ENCODE measurements at places on chromosomes 16 and 17. TPM values are rescaled to one million over a fixed set of nuclear protein-coding genes. Genes with fewer than 3 reads are reported as not detected.

SRP68 gene
- total RNA-seq: 53.0 TPM

TSNAXIP1 gene
- total RNA-seq: 2.8 TPM

BAIAP3 gene
- total RNA-seq: 2.5 TPM

CLEC3A gene
- not detected for total RNA-seq

CACNG1 gene
- total RNA-seq: not detected

SEC14L5 gene
- 29.0 TPM for total RNA-seq

OSGIN1 gene
- 27.7 TPM for total RNA-seq

OMG gene
- not detected for total RNA-seq

MAP2K3 gene
- 21.8 TPM for total RNA-seq

C16orf96 gene
- total RNA-seq: 0.20 TPM

DNA sequence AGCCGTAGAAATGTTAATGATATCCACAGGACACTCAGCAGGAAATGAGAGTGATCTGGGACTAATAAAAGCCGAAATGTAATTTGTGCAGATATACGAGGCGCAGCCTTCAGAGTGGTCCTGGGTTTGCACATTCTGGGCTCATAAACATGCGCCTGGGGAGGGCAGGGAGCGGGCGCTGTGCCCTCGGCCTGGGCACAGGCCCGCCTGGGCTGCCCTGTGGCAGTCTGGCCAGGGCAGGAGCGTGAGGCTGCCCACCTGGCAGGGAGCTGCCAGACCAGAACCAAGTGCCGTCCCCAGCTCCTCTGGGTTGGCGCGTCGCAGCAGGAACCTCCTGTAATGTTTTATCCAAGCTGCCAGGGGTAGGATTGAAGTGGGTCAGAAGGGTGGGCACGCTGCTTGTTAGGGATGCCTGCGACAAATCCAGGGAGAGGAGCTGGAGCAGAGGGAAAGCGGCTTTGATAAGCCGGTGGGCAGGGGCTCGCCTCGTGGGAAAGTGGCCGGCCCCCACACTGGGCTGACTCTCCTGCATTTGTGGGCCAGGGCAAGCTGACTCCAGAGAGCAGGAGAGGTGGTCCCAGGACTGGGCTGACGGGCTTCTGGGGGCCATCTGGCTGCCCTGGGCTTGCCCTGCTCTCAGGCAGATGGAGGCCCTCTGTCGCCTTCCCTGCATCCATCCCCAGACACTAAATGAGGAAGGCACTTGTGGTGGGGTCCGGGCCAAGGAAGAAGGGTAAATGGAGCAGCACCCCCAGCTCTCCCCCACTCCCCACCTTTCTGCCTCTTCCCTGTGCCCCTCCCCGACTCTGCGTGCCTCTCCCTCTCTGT, 45.9 kb downstream of the SREBF1 start:
- DNase-seq: no peak

DNA sequence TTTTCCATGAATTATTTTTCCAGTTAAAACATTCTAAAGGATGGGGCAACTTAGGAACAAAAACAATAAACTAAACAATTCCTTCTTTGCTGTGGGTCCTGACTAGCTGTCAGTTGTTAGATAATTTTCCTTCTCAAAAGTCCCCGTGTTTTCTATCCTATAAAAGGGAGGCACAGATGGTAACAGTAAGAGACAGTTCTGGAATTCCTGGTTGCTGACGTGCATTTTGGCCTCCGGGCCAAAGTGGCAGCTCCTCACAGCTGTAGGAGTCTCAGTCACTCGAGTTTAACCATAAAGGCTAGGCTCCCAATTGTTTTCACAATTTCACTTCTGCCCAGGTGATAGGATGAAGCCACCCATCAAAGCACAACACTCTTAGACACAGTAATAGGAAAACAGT, 77.0 kb upstream of the ZNF423 start:
- DNase-seq: no peak

DNA sequence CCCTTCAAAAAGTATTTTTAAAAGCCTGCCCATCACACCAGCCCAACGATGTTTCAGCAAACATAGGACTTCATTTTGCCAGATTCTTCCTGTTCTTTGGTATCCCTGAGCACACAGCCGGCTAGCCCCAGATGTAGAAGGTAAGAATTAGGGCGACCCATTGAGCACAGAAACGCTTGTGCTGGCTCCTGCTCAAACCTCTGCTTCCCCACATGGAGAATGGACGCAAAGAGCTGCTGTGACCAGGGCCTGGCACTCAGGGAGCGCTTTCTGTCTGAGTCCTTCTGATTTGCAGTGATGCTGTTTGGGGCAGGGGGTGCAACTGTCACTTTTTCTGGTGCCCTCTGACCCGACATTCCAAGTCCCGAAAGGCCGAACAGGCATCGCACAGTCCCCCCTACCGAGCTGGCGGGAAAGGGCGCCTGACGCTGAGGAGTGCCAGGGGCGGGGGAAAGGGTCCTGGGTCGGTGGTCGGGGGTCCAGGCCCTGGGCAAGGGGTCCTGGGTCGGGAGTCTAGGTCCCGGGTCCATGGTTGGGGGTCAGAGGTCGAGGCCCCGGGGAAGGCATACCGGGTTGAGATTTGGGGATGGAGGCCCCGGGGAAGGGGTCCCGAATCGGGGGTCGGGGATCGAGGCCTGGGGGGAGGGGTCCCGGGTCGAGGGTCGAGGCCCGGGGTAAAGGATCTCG, 930 bp downstream of the CHMP1A start:
- no peak for DNase-seq

- DNase-seq: no peak
Observed at GRCh38 chr17:72412650-72413076, 291.8 kb downstream of the SOX9 start.

GRCh38 chr17:13253733-13254410, 236.0 kb upstream of the ELAC2 start:
- no peak for DNase-seq

DNA sequence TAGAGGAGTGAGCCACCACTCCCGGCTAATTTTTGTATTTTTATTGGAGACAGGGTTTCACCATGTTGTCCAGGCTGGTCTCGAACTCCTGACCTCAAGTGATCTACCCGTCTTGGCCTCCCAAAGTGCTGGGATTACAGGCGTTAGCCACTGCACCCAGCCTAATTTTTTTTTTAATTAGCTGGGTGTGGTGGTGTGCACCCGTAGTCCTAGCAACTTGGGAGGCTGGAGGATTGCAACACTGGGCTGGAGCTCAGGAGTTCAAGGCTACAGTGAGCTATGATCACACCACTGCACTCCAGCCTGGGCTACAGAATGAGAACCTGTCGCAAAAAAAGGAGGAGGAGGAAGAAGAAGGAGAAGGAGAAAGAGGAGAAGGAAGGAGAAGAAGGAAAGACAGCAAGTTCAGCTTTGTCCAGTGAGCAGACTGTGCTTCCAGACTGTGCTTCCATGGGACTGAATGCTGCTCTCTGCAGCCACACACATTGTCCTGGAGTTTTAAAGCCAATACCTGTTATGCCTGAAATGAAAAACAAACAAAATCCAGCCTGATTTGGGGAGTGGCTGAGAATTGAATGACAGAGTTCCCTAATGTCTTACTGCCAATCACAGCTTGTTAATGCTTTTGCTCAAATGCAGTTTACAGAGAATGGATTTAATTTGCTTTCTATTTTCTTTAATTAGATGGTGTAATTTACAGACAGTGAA, 2.8 kb upstream of the TNFRSF13B start:
- no peak for DNase-seq

GRCh38 chr17:65511316-65511715, 50.1 kb downstream of the AXIN2 start:
- DNase-seq: no peak

GRCh38 chr16:1788095-1788707, 5.3 kb downstream of the IGFALS start:
- no peak for DNase-seq

- no peak for DNase-seq
Observed at GRCh38 chr17:48125829-48126531, 18.4 kb downstream of the SNX11 start.

DNA sequence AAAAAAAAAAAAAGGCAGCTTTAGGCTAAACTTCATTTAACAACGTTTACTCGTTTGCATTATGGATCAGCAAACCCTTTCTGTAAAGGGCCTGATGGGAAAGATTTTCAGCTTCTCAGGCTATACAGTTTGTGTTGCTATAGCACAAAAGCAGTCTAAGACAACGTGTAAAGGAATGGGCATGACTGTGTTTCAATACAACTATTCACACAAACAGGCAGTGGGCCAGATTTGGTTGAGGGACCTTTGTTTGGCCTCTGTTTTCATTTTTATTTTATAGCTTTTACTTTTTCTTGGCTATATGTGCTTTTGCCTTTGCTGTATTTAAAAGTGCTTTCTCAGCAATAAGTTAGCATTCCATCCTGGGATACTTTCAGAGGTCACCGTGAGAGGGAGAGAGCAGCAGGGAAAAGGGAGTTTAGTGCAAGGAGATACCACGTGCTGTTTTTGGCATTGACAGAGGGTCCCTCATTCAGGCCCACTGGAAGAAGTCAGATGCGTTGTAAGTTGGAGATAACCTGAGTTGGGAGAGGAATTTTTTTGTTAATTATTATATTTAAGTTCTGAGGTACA, 335.6 kb downstream of the UTP18 start:
- DNase-seq: no peak

DNA sequence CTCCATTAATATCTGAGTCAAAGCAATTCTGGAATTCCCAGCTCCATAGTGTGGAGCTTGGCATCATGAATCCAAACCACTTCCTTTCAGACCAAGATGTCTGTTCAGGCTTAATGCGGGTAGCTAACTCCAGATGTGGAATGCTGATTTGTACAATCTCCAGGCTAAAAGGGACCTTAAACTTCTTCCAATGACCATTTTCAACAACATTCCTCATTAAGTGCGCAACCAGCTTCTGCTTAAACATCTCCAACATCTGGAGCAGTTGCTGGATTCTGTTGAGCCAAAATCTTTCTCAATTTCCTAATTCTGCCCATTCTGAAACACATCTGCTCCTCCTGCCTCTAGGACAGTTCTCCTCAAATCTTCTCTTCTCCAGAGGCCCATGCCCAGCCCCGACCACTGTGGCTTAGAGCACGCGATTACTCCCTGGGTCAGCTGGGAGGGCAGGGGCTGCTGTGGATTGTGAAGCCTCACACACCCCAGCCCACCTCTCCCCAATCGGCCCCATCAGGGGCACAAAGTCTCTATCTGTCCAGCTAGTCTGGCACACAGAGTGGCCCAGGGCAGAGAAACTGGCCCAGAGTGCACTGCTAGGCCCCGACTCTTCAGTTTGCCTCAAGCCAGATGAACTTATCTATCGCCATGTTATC, 36.2 kb downstream of the ASPA start:
- no peak for DNase-seq

DNA sequence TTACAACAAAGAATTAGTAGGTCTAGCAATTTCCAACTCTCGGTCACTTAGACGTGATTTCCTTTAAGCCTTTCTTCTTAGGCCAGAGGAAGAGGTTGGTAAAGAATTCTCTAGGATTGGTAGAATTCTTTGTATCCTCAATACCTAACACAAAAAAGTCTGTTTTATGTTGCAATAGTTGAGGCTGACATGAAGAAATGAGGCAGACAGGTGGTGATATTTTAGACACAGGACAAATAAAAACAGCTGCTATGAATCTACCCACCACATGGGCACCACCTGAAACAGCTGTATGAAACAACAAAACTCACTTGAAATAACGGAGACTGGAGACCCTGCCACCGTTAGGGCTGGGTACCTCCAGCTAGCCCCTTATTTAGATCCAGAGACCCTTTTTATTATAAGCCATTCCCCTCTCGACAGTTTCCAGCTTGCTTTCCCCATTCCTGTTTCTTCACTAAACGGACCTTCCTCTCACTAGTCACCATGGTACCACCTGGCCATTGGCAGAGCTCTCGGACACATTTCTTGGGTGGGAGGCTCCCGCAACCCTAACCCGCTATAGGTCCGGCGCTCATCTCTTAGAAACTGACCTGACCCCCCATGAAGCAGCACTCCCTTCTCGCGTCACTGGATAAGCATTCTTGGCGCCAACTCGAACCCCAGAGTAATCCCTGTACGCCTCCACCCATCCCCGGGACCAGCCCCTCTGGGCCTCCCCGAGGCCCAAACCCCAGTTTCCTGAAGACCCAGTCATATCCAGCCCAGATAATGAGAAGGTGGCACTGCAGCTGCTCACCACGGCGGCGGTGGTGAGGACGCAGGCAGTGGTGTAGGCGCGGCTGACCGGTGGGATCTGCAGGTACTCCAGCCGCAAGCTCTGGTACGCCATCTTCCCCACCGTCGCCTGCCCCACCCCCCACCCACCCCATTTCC, at the start of gene DERL2:
DERL2 (minus strand) TSS at position 909 of the 936 bp plus-strand sequence; CDS start at position 892, 17 bp downstream.
- DNase-seq: no peak

GRCh38 chr17:52477824-52478699, 319.5 kb upstream of the CA10 start:
- no peak for DNase-seq

DNA sequence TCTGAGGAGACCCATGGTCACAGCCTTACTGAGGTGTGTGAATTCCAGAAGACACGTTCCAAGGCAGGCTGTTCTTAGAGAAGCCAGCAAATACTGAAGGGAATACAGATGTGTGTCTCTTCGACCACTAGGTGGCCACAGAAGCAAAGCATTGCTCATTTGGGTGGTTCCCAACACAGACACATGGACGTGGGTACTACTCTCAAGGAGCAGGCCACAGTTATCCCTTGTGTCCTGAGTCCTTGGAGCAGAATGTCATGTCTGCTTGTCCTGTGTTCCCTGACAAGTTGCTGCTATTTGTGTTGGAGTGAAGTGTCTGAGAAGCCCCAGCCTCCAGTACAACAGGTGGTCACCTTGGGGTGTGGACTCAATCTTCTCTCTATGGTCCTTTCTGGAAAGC, 30.3 kb downstream of the HMOX2 start:
- DNase-seq: no peak

DNA sequence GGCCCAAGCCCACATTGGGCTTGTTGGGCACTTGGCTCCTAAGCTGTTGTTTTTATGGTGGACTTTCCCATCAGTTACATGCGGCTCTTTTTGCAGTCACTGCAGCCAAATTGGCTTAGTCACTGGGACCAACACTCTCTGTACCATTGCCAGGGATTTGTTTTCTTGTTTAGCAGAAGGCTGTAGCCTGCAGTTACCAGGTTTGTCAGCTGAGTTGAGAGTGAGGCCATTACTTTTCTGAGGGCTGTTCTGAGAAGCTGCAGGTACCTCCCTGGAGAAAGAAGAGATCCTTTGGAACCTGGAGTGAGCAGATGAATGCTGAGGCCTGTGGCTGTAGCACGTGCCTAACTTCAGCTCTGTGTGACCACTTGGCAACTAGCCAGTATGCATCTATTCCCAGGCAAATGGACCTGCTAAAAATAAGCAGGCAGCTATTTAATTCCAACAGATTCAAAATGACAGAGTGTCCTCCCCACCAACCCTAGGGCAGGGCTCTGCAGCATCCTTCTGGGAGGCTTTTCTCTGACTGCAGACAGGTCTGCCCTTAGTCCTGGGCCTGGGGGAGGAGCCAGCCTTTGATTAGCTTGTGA, 12.9 kb downstream of the AKAP1 start:
- DNase-seq: no peak

- DNase-seq: no peak
Observed at GRCh38 chr17:21295036-21295952, 10.8 kb downstream of the MAP2K3 start.

- DNase-seq: no peak
Observed at GRCh38 chr16:81624760-81625543, 154.1 kb upstream of the PLCG2 start.

Data from tibial nerve (tissue), 4 donors.